ENCODE measurements at places on chromosomes 12 and 14.

- no peak for DNase-seq
These were observed 18.2 kb downstream of the BATF start for GRCh38 chr14:75540479-75540851.

DNA sequence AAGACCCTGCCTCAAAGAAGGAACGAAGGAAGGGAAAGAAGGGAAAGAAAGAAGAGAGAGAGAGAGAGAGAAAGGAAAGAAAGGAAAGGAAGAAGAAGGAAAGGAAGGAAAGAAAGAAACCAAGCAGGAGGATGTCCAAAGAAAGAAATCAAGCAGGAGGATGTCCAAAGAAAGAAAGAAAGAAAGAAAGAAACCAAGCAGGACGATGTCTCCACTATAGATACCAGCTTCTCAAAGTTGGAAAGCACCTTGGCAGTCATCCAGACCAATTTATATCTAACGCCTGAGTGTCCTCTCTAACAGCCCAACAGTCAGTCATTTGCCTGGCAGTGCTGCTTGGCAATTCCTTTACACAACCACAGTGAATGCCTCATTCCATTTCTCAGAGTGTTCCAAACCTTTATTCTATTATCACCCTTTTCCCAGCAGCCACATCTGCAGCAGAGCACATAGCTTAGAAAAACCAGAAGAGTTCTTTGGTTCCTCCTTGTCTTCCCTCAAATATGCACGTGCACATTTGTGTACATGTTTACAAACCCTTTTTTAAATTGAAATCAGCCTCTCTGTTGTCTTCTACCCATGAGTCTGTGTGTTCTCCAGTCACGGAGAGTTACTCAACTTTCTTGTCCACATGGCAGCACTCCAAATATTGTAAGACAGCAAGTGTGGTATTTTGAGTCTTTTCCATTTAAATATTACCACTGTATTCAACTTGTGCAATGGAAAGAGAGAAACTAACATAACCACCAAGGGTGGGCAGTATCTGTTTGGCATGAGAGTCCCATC is 138.4 kb downstream of the STXBP6 start:
- DNase-seq: no peak

- no peak for DNase-seq
These were observed 24.2 kb downstream of the FGD4 start for GRCh38 chr12:32423559-32423958.

- DNase-seq: no peak
These were observed 1617.8 kb upstream of the FLRT2 start for GRCh38 chr14:83912032-83912642.

GRCh38 chr14:96965885-96966595 is 168.9 kb downstream of the VRK1 start:
- no peak for DNase-seq

GRCh38 chr14:33986804-33987203 is 35.9 kb upstream of the EGLN3 start:
- no peak for DNase-seq

DNA sequence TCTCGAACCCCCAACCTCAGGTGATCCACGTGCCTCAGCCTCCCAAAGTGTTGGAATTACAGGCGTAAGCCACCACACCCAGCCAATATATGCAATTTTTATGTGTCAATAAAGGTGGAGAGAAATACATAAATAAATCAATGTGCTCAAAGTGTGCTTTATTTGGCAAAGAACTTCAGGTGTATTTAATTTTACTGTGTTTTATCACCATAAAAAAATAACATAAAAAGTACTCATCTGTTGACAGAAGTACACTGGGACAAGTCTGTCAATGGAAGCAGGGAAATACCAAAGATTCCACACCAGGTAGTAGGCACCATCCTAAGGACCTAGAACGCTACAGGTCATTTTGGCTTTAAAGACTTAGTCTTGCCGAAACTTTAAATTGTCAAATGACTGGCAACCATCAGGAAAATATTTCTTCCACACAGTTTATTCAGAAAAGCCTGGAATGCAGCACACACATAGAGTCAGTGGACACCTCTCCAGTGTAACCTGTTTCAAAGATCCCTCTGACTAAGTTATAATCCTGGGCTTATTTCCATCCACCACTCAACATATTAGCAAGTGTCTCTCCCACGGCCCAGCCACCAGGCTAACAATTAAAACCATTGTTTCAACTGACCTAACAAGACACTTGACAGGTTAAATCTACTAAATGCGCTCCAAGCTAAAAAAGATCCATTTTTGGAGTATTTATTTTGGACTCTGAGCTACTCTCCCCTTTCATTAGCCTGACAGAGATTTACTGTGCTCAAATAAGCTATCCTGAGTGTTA is 4.2 kb downstream of the ERO1A start:
- DNase-seq: no peak

- no peak for DNase-seq
These were observed 92.7 kb upstream of the DNM1L start for GRCh38 chr12:32586390-32586789.

- DNase-seq: no peak
These were observed 12.1 kb downstream of the LACRT start for GRCh38 chr12:54622463-54623183.

- DNase-seq: no peak
These were observed 2.0 kb upstream of the SETD1B start for GRCh38 chr12:121801595-121802484.

DNA sequence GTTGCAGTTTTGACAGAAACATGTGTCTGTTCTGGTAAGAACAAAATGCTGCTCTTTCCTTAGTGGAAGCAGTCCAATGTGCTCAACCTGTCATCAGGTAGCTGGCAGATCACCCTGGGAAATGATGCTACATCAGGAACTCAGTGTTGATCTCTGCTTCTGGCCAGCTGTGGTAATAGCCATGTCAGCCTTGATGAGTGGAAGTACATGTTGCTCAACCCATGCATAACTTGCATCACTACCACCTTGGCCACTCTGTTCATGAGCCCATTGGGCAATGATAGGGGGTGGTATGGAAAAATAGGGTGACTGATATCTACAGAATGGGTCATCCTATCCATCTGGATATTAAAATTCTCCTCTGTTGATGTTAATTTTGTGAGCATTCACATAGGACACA is 411.0 kb downstream of the C12orf50 start:
- DNase-seq: no peak

GRCh38 chr12:110304061-110304551 is 23.1 kb downstream of the ATP2A2 start:
- no peak for DNase-seq

- DNase-seq: no peak
These were observed 73.2 kb downstream of the SUSD6 start for GRCh38 chr14:69684461-69685217.

DNA sequence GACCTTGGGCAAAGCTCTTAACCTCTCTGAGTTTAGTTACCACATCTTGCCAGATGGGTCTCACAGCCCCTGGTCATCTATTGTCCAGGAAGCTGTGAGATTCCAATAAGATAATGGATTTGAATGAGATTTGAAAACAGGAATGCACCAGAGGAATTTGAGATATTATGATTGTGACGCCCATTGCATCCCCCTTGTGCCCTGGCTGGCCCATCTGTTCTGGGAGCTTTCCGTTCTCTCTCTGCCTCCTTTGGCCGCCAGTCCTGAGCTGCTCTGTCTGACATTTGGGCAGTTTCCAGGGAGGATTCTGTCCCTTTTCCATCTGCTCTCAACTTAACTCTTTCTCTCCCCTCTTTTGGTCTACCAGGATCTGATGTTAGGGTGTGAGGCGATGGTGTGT is 24.6 kb downstream of the SRRM4 start:
- no peak for DNase-seq

GRCh38 chr12:49863946-49864797 is 21.3 kb upstream of the BCDIN3D start:
- DNase-seq: no peak

DNA sequence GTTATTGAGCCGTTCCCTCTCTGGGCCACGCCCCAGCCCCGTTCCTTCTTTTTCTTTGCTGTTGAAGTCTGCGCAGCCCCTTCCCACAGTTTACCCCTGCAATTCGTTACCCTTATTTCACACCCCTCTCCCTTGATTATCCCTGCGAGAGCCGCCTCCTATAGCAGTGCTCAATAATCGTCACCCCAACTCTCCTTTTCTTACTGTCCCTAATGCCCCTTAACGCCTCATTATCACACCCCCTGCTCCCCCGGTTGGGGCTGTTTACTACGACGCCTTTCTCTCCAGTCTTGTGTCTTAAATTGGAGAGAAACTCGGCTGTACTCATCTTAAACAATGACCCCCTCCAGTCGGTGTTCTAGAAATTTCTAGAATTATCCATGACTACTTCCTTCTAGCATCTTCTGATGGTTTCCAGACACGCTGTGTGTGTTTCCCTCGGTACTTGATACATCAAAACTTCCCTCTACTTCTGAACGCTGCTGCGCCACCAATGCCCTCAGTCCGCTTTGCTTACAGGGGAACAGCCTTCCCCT is 713 bp upstream of the FBXL14 start:
- DNase-seq: no peak

DNA sequence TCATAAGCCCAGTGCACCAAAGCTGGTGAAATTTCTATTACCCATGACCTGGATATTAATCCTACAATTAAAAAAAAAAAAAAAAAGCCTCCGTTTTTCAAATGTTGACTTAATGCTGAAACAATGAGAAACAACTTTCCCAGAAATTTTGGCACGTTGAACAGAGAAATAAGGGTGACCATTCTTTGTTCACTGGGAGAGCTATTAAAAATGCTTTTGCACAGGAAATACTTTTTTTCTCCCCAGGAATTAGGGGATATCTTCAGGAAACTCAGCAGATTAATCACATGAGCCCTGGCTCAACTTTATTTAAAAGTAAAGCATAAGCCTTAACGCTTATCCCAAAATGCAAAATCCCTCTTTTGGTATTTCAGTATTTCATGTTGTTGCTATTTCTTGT is 54.8 kb upstream of the FLRT2 start:
- DNase-seq: no peak

DNA sequence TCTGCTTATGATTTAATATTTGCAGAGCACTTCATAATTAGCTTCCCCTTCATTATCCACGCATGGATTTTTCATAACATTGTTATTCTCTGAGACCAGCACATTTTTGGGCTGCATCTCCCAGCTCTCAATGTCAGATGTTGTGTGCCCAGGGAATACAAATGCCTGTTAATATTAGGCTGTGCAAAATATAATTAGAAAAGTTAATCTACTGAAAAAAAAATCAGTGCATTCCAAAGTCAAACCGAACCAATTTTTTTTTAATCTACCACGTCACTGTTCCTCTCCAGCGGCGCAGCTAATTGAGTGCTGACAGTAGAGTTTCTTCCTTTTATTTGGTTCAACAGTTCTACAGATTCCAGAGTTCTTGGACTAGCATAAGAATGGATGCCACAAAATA is 191.0 kb upstream of the RGS6 start:
- no peak for DNase-seq

DNA sequence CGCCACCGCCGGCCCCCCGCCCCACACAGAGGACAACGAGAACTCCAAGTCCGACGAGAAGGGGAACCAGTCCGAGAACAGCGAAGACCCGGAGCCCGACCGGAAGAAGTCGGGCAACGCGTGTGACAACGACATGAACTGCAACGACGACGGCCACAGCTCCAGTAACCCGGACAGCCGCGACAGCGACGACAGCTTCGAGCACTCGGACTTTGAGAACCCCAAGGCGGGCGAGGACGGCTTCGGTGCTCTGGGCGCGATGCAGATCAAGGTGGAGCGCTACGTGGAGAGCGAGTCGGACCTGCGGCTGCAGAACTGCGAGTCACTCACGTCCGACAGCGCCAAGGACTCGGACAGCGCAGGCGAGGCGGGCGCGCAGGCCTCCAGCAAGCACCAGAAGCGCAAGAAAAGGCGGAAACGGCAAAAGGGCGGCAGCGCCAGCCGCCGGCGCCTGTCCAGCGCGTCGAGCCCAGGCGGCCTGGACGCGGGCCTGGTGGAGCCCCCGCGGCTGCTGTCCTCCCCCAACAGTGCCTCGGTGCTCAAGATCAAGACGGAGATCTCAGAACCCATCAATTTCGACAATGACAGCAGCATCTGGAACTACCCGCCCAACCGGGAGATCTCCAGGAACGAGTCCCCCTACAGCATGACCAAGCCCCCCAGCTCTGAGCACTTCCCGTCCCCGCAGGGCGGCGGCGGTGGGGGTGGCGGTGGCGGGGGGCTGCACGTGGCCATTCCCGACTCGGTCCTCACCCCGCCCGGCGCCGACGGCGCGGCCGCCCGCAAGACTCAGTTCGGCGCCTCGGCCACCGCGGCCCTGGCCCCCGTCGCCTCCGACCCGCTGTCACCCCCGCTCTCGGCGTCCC is 150.9 kb downstream of the EGLN3 start:
- no peak for DNase-seq

DNA sequence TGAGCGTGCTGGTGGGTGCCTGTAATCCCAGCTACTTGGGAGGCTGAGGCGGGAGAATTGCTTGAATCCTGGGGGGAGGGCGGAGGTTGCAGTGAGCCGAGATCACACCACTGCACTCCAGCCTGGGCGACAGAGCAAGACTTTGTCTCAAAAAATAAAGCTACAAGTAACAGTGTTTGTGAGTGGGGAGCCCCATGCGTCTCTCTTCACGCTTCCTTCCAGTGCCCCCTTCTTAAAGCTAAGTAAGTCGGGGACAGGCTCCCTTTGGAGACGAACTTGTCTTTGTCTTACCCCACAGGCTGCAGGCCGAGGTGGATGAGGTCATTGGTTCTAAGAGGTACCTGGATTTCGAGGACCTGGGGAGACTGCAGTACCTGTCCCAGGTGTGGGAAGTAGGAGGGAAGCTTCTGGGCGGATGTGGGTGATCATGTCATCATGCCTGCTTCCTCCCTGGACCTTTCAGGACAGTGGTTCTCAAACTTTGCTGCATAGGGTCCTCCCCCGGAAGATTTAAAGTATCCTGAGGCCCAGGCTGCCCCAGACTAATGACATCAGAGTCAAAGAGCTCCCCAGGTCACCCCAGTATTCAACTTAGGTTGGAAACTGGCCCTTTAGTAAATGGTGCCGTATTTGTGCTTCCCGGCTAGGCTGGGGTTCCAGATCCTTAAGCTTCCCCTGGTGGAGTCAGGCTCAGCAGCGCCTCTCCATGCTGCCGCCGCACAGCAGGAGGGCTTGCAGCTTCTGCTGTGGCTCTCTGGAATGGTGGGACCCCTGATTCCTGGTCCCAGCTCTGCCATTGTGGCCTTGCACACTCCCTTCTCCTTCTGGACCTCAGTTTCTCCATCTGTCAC is 37.1 kb downstream of the CYP46A1 start:
- DNase-seq: no peak

- no peak for DNase-seq
These were observed 753 bp downstream of the RPH3A start for GRCh38 chr12:112792301-112792700.

DNA sequence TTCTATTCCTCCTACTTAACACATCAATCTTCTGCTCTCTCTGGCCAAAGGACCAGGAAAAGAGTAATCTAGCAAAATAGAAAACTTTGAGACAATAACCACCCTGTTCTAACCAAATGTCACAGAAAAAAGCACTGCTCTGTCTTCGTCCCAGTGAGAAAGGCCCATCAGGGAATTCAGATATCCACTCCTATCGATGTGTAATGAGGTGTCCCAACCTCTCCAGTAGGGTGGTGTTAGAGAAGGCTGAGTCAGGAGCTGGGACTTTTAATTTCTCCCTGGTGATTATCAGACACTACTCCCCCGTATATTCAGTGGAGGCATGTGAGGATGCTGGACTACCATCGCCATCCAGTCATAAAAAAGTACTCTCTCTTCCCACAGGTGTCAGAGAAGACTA is 130.3 kb downstream of the TMTC3 start:
- no peak for DNase-seq
